Urinary bladder (tissue), 4 donors: ENCODE measurements at places on chromosomes 7 and 10. TPM values are rescaled to one million over a fixed set of nuclear protein-coding genes. Genes with fewer than 3 reads are reported as not detected.

TAC1 gene
- total RNA-seq, result 1.7 TPM

CALY gene
- 0.79 TPM for total RNA-seq

CUL1 gene
- total RNA-seq, result 49.8 TPM

TAS2R4 gene
- total RNA-seq, result 8.1 TPM

RPP38 gene
- 7.5 TPM for total RNA-seq
